ENCODE measurements at places on chromosomes 5 and 9.

DNA sequence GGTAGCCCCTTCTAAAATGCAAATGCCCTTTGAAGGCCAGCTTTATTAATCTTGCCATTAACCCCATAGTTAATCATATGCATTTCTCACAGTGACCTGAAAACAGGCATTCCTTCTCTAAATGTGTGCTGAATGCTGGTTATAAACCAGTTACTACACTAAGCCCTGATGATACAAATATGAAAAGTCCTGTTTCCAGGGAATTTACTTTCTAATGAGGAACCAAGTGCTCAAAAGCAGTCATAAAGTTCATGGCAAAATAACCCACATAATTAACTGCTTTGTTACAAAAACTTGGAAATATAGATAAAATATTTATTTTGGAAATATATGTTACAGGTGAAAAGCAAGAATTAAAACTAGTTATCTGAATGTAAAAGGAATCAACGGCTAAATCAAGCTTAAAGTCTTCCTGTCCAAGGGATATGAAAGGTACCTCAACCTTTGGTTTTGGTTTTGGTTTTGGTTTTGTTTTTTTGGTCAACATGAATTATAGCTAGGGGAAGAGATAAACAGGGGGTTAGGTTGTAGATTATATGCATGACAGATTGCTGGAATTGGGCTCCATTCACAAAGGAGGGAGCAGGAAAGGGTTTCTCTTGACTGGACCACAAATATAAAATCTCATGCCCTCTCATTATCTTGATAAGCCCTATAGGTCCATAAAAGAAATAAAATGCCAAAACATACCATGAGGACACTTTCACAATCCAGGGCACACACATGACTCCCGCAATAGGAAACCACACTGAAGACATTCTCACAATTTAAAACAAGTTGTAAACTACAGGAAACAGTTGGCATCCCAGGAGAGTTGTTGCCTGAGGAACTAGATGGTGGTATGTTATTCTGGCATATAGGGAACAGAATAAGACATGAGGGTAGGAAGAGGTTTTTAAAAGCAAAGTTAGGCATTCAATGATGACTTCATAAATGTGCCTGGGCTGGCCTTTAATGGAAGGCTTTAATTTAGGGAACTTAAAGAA, 46.7 kb upstream of the MACIR start:
- no peak for DNase-seq

DNA sequence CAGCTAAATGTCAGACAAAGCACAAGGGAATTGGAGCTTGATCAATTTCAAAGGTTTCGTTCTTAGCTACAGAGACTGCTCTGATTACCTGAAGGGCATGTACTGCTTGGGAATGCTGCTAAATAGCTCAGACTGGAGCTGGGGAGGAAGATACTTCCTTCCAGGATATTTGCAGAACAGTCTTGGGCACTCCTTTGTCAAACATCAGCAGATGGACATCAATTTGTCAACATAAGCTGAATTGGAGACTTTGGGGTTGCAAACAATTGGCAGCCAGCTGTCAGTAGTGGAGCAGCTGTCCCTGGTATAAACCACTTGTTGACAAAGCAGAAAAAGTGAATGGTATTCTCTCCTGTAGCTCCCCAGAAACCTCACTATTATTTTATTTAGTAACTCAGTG, 182.0 kb downstream of the CCDC192 start:
- DNase-seq: no peak

- no peak for DNase-seq
These were observed 76.9 kb downstream of the CDH6 start for GRCh38 chr5:31270396-31270795.

DNA sequence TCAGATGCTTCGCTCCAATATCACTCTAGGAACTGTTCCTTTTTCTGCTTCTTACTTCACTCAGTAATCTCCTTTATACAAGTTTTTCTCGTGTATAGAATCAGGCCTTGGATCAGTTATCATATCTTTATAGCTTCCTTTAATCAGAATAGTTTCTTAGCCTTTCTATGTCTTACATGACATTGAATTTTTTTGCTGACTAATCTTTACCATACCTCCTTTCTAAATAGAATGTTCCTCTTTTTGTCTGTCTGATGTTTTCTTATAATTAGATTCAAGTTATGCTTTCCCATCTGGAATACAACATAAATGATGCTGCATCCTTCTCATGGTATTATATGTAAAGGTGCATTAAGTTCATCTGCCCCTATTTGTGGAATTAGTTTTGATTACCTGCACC, 40.2 kb upstream of the TYRP1 start:
- DNase-seq: no peak

DNA sequence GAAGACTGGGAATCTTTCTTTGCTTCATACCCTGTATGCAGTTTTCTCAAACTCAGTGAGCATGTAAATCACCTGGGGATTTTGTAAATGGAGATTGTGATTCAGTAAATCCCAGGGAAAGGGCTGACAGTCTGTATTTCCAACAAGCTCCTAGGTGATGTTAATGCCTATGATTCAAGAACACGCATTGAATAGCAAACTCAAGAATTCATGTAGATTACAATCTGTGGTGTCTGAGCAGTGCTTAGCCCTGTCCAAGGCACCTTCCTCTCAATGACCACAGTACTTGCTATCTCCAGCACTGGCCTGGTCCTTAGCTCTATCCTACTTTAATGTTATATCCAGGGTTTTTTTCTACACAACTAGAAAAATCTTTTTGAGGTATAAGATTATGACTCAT, 721.4 kb upstream of the MEF2C start:
- no peak for DNase-seq

Measured in stimulated activated CD4-positive, alpha-beta T cell treated with anti-CD3 and anti-CD28 coated beads, Interleukin-12 subunit alpha, Interleukin-12 subunit beta, amount 100 ng/mL, for 48 hours (primary cell).